Iris pigment epithelial cell (primary cell): ENCODE measurements at places on chromosomes 13 and 19.

DNA sequence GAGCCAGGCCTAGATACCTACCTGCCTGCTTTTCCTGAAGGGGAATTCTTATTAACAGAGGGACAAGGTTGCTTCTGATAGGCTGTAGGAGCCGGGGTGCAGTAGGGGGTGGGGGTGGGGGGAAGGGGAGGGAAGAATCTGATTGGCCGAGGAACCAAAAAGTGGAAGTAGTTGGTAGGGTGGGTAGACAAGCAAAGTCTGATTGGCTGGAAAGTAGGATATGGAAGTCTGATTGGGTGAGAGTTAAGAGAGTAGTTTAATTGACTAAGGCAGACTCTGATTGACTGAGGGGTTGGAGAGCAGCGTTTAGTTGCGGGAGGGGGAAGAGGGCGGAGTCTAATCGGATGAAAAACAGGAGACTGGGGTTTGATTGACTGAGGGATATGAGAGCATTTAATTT is 9.4 kb upstream of the CYP4F22 start:
- DNase-seq: no peak

DNA sequence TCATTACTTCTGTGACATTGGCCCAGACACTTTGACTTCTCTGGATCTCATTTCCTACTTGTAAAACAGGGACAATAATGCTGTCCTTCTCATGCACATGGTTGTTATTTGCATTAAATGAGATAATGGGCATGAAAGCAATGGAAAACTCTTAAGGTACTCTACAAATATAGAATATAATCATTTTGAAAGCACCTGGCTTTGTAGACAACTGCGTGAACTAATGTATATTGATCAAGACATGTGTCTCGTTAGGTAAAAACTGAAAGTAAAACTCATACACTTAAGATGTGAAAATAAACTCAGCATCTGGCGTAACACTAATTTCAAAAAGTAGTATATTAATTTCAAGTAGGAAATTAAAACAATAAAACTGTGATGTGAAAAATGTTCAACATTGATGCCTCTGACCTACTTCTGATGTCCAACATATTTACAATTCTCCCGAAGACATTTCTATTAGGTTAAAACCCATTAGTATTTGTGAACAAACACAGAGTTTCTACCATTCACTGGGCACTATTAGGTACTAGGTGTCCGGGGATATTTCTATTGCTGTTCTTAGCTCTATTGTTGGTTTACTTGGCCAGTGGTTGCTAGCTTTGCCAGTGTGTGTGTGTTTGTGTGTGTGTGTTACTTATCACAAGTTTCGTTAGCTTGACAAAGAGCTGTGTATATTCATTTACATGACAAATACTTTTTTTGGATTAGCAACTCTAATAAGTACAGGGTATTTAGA is 220.5 kb downstream of the KCNRG start:
- no peak for DNase-seq

DNA sequence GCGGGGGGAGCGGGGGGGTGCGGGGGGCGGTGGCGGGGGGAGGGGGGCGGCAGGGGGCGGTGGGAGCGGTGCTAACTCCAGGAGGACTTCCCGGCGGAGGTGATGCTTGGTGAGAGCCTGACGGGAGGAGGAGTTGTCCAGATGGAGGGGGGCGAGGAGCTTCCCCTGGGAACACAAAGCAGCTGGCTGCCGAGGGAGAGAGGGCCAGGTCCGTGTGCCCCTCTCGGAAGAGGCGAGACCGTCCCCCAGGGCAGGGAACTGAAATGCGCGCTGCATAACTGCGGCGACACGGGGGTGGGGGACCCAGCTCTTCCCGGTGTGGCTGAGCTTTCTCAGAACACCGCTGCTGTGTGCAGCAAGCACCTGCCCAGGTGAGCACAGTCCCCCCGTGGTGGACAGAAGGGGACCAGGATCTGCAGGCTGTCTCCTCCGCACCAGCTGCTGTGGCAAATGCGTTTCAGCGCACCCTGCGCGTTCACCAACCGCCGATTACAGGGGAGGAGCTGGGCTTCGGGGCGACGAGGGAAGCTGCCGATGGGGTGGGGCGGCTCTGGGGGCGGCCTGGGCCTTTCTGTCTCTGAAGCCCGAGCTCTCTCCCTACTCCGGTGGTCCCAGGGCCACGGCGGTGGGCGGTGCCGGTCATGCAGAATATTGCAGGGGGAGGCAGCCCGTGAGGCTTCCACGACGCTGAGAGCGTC is 54.7 kb upstream of the F7 start:
- no peak for DNase-seq

- no peak for DNase-seq
Measured at GRCh38 chr13:41182231-41182630, 12.1 kb downstream of the KBTBD7 start.

DNA sequence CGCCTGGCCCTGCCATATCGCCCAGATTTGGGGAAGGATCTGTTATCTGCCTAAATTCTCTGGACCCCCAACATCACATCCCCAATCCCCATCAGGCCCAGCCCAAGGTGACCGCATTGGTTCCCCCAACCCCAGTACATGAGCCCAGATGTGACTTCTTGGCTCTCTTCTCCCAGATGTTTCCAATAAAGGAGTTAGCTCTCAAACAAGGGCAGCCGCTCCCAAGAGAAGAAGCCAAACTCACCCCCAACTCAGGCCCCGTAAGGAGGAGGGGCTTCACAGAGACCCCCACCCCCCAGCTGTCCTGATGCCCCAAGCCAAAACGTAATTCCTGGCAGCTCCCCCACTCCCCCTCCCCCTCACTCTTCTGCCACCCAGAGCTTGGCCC is 6.9 kb downstream of the FBN3 start:
- DNase-seq: no peak

GRCh38 chr19:277131-277530 is 14.1 kb downstream of the PLPP2 start:
- no peak for DNase-seq
